ENCODE measurements at places on chromosomes 5 and 9.

GRCh38 chr9:114691046-114691955, 9.3 kb upstream of the TEX48 start:
- no peak for DNase-seq

GRCh38 chr9:10331157-10331556, 281.6 kb downstream of the PTPRD start:
- DNase-seq, result no peak

DNA sequence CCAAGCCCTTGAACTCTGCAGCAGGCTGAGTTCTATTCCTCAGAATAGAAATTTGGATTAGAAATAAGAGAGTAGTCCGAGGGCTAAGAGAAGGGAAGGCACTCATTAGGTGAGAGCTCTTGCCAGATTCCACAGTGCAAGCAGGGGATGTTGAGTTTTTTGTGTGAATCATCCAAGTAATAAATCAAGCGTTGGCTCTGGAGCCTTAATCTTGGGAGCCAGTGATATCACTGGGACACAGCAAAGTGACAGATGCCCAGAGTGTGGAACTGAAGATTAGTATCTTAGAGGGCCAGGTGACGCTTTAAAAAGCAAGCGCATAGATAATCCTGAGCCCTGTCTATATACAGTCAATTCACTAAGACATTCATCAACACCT, 60.3 kb downstream of the FOXD1 start:
- no peak for DNase-seq

DNA sequence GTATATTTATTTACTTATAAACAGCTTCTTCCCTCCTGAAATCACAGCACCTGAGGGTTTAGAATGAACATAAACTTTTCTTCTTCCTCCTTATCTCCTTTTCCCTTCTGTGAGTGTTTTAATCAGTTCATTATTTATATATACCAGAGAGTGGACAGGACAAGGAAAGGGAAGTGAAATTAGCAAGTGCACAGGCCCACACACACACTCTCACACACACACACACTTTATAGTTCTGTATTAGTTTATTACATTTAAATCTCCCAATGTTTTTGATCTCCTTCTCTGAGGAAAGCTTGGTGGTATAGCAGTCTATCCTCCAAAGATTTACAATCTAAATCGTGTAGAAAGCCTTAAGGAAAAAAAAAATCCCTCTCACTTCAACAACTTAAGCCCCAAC, 353.5 kb downstream of the NDUFS4 start:
- no peak for DNase-seq

DNA sequence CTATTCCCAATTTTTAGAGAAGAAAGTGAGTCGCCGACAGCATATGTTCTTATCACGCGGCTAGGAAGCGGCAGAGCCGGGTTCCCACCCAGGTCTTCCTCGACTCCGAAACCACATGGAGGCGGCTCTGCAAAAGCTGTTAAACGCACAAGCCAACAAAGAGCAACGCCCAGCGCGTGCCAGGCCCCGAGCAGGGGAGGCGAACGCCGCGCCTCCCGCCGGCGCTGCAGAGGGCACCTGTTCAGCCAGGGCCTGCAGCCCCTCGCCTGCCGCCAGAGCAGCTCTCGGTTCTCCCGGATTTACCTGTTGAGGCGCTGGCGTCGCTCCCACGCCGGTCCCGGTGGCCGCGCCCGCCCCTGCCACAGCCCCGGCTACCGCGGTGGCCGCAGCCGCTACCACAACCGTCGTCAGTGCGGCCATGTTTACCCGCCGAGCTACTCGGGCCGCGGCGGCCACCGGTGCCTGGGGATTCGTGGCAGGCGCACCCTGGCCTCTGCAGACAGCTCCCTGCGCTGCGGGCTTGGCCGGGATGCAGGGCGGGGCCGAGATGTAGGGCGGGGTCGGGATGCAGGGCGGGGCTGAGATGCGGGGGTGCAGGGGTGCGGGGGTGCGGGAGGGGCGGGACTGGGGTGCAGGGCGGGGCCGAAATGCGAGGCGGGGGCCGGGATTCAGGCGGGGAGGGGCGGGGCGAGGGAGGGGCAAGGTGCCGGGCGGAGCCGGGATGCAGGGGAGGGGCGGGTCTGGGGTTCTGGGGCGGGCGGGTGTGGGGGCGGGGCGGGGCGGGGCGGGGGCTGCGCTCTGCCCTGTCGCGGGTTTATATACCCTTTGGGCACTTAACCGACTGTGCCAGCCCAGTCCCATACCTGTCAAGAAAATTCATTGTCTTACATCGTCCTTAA, at the start of gene CCDC112:
TSS of gene CCDC112 (minus strand) at position 531 of the 899 bp plus-strand sequence. CDS start at position 420, 111 bp downstream.
- DNase-seq, result peak; percentile 82

- DNase-seq, result no peak
Observed at GRCh38 chr5:5018578-5018970, 121.6 kb upstream of the ADAMTS16 start.

DNA sequence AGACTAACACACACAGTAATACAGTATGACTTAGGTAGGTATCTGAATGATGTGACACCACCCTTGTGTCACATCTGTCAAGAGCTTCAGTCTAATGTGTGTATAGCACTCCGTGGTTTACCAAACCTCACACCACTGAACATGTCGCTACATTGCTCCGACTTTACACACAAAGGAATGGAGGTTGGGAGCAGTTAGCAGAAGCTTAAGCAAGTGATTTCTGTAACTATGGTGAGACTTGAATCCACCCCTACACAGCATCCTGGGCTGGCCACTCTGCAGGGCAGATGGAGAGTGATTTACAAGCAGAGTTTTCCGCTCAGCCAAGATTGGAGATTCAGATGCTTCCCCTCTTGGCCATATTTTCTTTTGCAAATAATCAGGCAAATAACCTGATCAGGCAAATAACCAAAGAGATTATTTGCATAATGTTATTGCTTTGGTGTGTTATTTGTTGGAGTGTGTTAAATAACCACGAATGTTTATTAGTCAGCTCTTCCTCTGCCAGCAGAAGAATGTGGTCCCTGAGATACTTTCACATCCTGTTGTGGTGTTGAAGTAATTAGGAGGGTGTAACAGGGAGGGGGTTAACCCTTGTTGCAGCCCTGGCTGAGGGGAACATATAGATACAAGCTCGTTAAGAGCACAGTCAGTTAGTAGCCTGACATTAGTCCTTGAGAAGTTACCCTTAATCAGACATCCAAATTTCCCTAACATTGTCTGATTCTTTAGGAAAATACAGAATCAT, 92.8 kb downstream of the SNX18 start:
- DNase-seq, result no peak

DNA sequence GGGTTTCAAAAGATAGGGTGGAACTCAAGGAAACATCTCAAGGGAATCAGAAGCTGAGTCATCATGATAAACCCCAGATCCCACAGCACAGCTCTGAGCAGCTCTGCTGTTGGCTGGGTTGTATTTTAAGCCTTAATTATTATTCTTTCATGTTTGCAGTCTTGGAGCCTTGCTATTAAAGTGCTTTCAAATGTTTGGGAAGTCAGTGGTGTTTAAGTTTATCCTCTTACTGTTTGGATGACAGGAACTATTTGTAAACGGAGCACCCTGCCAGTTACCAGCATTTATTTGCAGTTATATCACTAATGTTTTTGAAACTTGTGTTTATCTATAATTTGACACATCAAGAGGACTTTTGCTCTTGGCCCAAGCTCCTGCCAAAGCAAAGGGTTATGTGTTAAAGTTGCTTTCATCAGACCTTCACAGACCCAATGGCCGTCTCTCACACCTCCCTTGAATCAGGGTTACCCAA, 141.1 kb upstream of the SPDL1 start:
- DNase-seq, result no peak

GRCh38 chr9:113350937-113351336, 1.6 kb downstream of the BSPRY start:
- DNase-seq, result no peak

GRCh38 chr5:170254056-170254455, 21.3 kb downstream of the C5orf58 start:
- no peak for DNase-seq

DNA sequence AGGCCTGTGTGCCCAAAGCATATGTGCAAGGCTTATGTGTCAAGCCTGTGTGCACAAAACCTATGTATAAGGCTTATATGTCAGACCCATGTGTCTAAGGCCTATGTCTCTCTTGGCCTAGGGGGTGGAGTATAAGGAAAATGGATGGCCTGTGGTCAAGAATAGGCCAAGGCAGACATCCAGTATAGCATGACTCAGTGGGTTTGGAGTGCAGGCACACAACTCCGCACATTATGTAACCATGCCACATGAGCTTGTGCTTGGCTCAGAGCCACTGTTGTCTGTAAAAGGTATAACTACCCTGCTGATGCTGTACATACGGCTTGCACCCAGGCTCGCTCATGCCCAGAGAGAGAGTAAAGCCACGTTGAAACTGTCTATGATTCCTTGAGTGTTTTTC, 626.4 kb upstream of the NUDT12 start:
- DNase-seq, result no peak

DNA sequence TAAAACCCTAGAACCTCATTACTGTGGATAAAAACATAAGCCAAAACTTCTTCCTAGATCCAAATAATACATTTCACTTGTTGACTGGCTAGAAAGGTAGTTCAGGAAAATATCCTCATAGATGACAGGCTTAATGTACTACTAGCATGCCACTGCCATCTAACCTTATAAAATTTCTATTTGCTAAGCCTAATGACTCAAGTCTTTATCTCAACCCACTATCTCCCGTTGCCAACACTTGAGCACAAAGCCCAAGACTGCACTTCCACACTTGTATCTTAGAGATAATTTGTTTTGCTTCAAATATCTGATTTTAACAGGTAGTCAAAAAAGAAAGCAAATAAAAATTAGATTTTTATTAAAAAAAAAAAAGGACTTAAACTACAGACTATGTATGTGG, 42.7 kb downstream of the FBXL17 start:
- DNase-seq, result no peak

GRCh38 chr5:7803937-7804336, 47.0 kb downstream of the CFAP90 start:
- DNase-seq, result no peak

DNA sequence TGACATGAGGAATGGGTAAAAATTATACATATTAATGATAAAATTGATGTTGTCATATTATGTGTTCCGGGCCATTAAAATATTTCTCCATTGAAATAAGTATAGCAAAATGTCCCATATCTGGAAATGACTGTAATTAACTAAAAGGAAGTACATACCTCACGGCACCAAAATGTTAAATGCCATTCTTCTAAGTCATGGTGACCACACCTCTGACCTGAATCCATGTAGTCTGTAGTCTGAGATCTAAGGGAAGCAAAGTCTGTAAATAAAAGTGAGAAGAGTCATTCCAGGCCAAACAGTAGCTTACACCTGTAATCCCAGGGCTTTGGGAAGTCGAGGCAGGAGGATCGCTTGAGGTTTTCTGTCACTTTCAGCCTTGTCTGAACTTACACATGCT, 8.7 kb upstream of the GDA start:
- DNase-seq, result no peak

DNA sequence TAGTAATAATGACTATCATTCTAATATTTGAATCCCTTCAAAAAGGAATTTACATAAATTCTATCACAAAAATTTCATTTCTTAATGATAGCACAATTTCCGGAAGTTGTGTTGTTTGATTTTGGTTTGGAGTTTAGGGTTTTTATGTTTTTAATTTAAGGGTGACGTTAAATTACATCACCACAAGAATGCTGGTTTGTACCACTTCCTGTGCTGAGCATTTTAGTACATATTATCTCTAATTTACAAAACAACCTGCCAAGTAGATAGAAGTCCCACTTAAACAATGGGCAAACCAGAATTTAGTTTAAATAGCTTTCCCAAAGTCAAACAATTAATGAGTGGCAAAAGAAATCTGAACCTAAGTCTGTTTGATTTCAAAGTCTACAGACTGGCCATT, 63.4 kb downstream of the DENND1A start:
- no peak for DNase-seq

GRCh38 chr9:136512651-136513071, 29.8 kb upstream of the SEC16A start:
- DNase-seq, result peak; percentile 50

DNA sequence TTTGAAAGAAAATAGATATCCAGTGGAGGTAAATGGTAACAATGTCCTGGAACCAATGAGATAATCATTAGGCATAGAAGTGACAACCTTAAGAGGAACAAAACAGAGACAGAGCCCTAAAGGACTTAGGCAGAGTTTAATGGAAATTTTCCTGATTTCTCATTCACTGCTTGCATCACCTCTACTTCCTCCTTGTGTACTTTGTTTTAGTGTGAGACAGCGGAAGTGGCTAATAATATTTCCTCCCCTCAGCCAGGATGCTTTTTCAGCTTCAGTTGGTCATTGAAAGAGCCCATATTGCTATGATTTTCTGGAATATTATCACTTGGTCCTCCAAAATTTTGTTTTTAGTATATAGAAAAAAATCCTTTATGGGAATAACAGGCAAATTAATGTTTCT, 153.4 kb upstream of the MPDZ start:
- no peak for DNase-seq

DNA sequence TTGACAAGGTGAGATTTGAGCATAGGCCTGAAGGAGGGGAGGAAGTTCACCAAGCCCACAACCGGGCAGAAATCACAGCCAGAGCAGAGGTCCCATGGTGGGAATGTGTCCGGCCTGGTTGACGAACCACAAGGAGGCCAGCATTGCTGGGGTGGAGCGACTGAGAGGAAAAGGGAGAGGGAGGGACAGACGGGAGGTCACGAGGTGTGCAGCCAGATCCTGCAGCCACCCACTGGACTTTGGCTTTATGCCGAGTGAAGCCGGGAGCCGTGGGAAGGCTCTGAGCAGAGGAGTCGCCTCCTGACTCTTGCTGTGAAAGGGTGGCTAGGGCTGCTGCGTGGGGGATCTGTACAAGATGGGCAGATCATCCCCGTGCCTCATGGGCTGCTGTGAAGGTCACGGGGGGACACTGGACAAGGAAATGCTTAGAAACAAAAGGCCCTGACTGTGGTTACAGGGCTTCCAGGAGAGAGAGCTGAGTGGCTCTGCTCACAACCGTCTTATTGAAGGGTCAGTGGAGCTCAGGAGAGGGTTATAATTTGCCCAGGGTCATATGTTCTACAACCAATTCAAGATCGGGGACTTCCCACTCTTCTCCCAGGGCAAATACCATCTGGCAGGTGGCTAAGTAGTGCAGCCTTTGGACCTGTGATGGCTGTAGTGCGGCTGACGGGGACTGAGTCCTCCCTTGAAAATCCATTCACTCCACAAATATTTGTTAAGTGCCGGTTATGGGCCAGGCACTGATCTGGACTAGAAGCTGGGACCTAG, 15.6 kb upstream of the CD74 start:
- DNase-seq, result peak; percentile 68

DNA sequence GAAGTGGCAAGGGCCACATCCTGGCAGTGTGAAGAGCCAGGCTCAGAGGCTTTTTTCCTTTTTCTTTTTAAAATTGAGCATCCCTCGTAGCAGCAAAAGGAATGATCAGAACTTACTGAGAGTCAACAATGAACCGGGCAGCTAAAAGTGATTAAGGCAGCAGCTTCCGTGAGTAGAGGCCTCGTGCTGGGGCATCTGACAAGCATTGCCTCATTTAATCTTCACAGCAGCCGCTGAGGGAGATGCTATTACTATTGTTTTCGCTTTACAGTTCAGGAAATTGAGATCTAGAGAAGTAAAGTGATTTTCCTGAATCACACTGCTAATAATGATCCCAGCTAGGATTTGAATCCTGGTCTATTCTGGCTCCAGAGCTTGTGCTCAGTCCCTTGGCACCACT, 30.7 kb upstream of the PTGS1 start:
- no peak for DNase-seq

GRCh38 chr5:143086908-143087637, 316.4 kb downstream of the NR3C1 start:
- no peak for DNase-seq
